Mucosa of gallbladder (tissue), 1 donor: ENCODE measurements at places on chromosomes 16 and 17.

- no peak for DNase-seq
Measured at GRCh38 chr16:79351927-79352326, 248.6 kb downstream of the MAF start.

GRCh38 chr16:82094942-82095540 lies 60.0 kb downstream of the HSD17B2 start:
- no peak for DNase-seq

GRCh38 chr16:64122177-64122576 lies 999.7 kb downstream of the CDH11 start:
- DNase-seq = no peak

GRCh38 chr17:48603959-48604769 lies 622 bp downstream of the HOXB6 start:
- no peak for DNase-seq

GRCh38 chr17:57257195-57257894 lies 1.0 kb downstream of the MSI2 start:
- no peak for DNase-seq
